ENCODE measurements at places on chromosomes 3 and 15.
A peak's percentile ranks its signal among the peaks of the same experiment; 100 is the strongest.

DNA sequence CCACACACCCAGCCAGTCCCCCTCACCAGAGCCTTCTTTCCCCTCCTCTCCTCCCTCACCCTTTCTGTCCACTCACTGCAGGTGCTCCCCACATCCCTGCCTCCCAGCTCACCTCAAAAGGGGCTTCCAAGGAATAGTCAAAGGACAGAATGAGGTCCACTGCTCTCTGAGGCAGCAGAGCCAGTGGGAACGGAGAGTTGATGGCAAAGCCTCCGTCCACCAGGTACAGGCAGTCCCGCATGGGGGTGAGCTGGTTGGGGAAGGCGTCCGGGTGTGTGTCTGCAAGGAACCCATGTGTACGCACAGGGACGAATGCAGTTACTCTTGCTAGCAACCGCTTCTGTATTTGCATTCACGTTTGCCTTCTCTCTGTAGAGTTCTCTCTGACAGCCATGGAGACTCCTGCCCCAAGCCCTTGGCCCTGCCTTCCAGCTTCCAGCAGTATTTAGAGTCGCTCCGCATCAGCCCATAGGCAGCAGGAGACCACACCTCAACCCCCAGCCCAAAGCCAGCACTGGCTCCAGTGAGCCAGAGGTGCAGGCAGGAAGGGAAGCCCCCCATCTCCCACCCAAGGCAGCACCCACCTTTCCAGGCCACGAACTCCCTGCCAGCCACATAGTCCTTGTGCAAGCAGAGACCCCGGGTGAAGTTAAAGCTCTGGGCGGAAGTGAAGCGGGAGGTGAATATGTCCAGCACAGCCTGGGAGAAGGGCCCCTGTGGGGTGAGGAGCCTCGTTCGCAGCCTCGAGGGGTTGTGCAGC lies 12.4 kb downstream of the PLA2G4F start:
- no peak for DNase-seq

DNA sequence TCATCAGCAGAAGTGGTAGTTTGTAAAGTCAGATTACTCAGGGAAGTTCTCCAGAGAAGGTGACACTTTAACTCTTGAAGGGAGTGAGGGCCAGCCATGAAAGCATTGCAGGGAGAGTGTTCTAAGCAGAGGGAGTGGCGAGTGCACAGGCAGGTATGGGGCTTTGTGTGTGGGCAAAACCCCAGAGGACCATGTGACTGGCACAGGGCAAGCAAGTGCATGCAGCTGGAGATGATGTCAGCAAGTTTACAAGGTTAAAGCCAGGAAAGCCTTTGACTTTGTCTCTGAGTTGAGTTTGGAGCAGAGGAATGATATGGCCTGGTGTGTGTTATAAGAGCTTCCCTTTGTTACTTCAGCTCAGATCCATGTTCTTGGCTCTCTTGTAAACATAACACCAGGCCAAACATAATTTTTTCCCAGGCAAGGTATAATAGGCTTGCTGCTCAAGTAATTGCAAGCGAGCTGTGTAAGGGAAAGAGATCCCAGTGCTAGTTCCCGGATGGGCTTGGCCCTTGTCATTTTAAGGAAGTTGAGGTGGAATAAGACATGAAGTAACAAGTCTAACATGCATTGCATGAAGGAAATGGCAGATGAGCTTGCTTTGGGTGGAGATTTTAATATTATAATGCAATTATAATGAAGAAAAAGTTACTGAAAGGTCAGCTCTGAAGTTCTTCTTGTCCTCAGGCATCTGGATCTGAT lies 341.1 kb upstream of the LRRC3B start:
- no peak for DNase-seq

DNA sequence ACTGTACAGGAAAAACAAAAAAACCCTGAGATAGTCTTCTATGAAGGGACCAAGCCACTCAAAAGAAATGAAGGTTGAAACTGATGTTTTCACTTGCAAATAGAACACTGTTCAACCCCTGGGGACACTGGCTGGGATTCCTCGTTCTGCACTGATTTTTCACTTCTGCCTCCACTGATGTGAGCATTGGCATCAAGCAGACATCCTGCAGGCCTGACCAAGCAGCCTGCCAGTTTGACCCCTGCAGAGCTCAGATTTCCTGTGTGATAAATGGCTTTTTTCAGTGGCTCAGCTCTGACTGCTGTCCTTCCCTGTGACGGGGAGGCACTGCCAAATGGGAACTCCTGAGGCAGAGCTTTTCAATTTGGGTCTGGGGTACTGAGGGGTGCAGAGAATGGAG lies 50.0 kb downstream of the RASGRP1 start:
- DNase-seq: no peak

GRCh38 chr3:126944089-126944965 lies 38.6 kb upstream of the PLXNA1 start:
- DNase-seq: no peak

- DNase-seq: no peak
These were observed 32.1 kb upstream of the TIMP4 start for GRCh38 chr3:12190832-12191231.

GRCh38 chr15:68401496-68402431 lies 30.2 kb downstream of the ITGA11 start:
- no peak for DNase-seq

DNA sequence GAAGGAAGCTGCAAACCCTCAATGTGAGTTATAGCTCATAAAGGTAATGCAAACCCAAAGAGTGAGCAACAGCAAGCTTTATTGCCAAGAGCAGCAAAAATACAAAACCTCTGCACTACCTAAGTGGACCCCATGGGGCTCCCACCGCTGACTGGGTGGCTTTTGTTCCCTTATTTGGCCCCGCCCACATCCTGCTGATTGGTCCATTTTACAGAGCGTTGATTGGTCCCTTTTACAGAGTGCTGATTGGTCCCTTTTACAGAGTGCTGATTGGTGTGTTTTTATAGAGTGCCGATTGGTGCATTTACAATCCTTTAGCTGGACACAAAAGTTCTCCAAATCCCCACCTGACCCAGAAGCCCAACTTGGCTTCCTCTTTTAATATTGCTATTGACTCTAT lies 154.5 kb upstream of the NSMCE3 start:
- no peak for DNase-seq

DNA sequence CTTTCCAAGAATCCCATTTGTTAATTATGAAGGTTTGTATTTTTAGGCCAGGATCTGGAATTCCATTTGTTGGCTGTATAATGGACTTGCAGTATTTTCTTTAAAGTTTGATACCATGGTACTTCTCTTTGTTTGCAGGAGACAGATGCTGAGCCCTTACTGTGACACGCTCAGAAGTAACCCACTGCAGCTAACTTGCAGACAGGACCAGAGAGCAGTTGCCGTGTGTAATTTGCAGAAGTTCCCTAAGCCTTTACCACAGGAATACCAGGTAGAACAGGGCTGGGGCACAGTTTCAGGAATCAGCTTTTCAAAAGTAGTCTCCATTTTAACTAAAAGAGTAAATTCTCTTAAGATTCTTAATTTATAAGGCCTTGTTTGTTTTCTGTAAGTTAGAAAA lies 59.1 kb downstream of the LMLN start:
- DNase-seq: no peak

DNA sequence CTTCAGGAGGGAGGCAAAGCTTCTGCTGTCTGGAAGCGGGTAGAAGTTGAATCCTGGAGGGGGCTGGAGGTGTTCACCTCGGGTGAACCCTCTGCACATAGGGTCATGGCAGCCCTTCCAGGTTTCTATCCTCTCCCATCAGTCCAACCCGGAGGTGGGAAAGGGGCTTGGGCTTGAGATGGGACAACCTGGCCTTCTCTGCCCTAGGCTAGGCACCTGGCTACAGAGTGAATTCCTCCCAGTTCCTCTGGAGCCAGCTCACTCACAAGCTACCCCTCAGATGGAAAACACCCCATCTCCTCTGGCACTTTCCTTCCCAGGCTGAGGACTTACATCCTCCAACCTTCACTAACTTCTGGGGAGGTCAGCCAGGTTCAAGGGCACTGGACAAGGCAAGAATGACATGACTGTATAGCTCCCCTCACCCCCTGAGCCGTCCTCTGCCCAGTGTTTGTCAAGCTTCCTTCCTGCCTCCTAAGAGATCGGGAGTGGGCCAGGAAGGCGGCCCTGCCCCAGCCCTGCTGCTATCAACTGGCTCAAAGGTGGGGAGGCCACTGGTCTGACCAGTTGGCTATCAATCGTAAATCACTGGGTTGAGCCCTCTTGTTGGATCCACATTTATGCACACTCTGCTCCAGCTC lies 45.8 kb downstream of the KLF15 start:
- DNase-seq: no peak

DNA sequence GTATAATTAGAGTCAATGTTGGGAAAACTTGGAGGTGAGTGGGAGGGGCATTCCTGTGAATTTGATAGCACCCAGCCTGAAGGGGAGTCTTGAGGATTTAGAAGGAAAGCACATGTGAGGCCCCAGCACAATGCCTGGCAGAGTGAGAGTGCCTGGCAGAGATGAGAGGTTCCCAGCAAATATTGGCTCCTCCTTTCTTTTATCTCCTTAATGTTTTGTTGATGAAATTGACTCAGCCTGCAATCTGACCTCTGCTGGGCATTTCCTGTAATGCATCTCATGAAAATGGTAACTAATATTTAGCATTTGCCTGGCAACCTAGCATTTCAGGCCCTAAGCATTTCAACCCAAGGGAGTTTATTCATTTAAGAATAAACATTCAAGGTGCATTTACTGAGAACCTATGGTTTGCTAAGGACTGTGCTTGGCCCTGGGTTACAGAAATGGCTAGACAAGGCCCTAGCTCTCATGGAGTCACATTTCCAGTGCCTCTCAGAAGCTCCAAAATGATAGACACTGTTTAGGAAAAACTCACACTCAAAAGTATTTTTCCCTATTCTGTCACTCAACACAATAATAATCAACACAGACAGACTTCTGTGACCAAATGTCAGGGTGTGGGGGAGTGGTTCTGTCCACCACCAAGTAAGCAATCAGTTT lies 19.0 kb downstream of the PDHB start:
- DNase-seq: peak; percentile 38

DNA sequence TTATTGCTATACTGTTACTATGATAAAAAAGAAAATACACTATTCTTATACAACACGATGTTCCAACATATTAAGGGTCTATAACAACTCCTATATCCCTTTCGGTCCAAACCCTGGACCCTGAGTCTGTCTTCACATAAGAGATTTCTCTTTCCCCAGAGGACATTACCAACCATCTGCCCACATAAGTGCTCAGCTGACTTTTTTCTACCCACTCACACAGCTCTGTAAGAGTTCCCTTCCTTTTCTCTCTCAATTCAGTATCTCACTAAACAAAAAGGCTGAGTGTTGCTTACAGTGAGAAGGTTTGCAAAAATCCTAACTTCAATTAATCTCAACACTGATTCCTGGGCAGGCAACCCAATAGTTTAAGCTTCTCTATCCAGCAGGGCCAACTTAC lies 30.5 kb downstream of the ITGB5 start:
- DNase-seq: no peak

- DNase-seq: no peak
These were observed 42.2 kb downstream of the B3GNT5 start for GRCh38 chr3:183295211-183295610.

DNA sequence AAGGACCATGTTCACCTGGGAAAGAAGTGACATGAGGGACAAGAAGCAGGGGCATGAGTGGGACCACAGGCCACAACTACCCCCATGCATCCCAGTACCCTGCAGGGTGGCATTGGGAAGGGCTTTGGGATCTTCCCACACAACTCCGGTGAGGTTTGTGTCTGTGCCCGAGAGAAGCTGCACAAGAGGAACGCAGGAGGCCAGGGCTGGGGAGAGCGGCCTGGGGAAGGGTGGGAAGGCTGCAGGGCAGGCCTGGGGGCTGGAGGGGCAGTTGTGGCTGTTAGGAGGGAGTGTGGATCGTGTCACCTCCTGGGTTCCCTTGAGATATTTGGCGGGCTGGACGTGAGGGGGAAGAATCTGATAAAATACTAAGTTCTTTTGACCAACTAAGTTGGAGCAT lies 25.3 kb upstream of the MFSD1 start:
- no peak for DNase-seq

DNA sequence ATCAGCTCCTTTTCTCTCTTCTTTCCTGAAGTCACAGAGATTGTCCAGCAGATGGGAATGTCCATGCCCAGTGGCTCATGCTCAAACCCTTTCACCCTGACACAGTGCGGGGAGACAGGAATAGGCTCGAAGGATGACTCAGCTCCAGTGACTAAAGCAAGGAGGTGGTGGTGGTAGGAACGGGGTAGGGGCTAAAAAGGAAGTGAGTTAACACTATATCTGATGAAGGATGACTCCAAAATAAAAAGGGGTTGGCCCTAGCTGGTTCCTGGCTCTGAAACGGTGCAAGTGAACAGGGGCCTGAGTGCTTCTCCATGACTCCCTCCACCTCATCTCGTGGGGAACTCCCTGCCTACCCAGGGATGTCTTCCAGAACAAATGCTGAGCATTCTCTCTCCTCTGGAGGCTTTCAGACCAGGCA lies 167.4 kb upstream of the LPP start:
- DNase-seq: peak; percentile 88

DNA sequence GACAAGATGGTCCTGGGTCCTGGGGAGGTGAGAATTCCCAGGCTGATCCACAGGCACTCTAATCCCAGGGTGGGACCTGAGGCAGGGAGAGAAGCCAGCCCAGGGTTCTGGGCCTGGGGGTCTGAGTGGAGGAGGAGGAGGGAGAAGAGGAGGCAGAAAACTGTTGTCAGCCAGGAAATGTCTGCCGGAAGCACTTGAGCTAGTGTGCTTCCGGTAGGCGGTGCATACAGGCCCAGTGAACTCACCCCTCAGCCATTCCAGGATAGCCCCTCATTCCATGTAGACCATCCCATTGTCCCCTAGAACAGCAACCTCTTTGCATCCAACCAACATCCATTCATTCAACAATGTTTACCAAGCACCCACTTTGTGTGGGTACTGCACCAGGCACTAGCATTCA lies 47.9 kb upstream of the LCTL start:
- DNase-seq: no peak

GRCh38 chr15:34341381-34342212 lies 1.3 kb downstream of the NOP10 start:
- no peak for DNase-seq

DNA sequence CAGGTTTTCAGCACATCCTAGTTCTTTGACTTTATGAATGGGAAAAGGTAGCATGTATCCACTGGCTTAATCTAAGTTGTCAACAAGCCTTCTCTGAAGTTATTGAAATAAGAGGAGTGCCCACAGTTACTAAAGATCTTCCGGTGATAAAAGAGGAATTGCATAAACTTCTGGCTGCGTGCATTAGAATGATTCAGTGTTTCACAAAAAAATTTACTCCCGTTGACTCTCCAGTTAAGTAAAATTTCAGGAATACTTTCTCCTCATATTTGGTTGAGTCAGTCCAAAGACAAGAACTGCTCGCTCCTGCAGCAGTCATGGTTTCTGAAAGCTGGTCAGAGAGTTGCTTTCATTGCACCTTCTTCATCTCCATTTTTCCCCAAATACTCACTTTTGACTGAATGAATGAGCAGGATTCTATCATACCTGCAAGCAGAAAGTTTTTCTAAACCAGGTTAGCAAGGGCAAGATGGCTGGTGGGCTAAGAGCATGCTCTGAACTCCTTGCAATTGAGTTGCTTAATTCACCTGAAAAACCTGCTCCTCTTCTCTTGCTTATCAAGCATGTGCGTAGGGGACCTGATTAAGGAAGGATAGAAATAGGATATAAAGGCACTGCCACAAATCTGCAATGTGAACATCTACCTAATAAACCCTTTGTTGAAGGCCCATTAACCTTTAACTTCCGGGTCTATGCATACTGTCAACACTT lies 64.2 kb upstream of the TIMP4 start:
- peak; percentile 23 for DNase-seq

All from H54 (cell line).